Panc1 (cell line): ENCODE measurements at places on chromosomes 5 and 9. TPM values are rescaled to one million over a fixed set of nuclear protein-coding genes. Genes with fewer than 3 reads are reported as not detected.

The ADAMTSL2 gene
- total RNA-seq = 0.10 TPM

The CARD9 gene
- 1.7 TPM for total RNA-seq

The GDA gene
- total RNA-seq = 5.0 TPM

The NTNG2 gene
- total RNA-seq = 5.1 TPM

The GABRA6 gene
- total RNA-seq = not detected

The AGXT2 gene
- not detected for total RNA-seq

The ELOVL7 gene
- 2.9 TPM for total RNA-seq

The PCDHGC5 gene
- 0.36 TPM for total RNA-seq

The IL3 gene
- total RNA-seq = not detected

The GIN1 gene
- 4.5 TPM for total RNA-seq

The GARIN3 gene
- total RNA-seq = not detected

The C5orf52 gene
- total RNA-seq = not detected

GRCh38 chr5:160382346-160382745 lies 11.9 kb upstream of the C1QTNF2 start:
- H3K36me3 ChIP-seq = no peaks in the 10 kb centered on the region
- no peak overlapping the region for H3K27ac ChIP-seq
- H3K27me3 ChIP-seq = peaks cover 10% of the 10 kb centered on the region
- no peak overlapping the region for H3K4me3 ChIP-seq
- no peaks in the 10 kb centered on the region for H3K4me1 ChIP-seq

DNA sequence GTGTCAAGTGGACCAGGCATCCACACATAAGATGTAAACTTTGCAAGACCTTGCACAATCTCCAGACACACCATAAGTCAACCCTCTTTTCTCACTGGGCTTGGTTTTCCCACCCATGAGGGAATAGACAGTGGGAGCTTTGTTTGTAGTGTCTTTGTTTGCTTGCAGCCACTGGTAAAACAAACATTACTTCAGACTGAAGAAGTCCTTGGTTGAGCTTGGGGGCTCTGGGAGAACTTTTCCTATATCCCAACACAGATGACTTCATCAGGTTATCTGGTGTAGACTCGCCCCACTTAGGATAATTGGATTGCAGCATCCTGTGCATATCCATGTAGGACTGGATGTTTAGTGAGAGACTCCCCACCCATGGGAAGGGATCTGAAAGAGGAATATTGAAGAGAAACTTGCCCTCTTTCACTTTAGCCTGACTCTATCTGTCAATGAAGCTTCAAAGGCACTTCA lies 11.5 kb upstream of the ADGRV1 start:
- H3K27ac ChIP-seq = no peak overlapping the region
- no peaks in the 10 kb centered on the region for H3K36me3 ChIP-seq
- peaks cover 28% of the 10 kb centered on the region for H3K27me3 ChIP-seq
- no peaks in the 10 kb centered on the region for H3K4me1 ChIP-seq
- DNase-seq = no peak

GRCh38 chr5:93717162-93717561 lies 24.2 kb downstream of the POU5F2 start:
- H3K27me3 ChIP-seq = no peaks in the 10 kb centered on the region
- H3K4me1 ChIP-seq = no peaks in the 10 kb centered on the region
- H3K27ac ChIP-seq = no peak overlapping the region
- no peak overlapping the region for H3K4me3 ChIP-seq

- H3K4me1 ChIP-seq = no peaks in the 10 kb centered on the region
- no peaks in the 10 kb centered on the region for H3K27me3 ChIP-seq
- no peak overlapping the region for H3K4me3 ChIP-seq
- no peak for DNase-seq
- H3K36me3 ChIP-seq = no peaks in the 10 kb centered on the region
- no peak overlapping the region for H3K27ac ChIP-seq
These were observed 496.7 kb downstream of the ENC1 start for GRCh38 chr5:74143721-74144330.

DNA sequence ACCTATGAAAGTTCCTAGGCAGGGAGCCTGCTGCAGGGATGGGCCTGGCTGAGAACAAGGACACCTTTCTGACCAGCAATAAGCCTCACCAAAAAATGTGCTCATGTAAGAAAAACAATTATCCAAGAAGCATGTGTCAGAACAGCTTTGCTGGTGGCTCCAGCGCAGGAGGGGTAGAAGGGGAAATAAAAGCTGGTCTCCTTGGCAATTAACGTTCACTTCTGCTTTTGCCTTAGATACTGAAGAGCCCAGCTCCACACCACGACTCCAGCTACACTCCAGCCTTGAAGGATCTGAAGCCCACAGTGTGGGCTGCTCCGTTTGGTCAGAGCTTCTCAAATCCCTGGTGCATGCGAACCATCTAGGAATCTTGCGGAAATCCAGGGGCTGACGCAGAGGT lies 107.6 kb upstream of the PHYKPL start:
- no peak overlapping the region for H3K27ac ChIP-seq
- no peaks in the 10 kb centered on the region for H3K36me3 ChIP-seq
- H3K27me3 ChIP-seq = peaks cover 4% of the 10 kb centered on the region
- H3K4me1 ChIP-seq = no peaks in the 10 kb centered on the region
- DNase-seq = no peak

DNA sequence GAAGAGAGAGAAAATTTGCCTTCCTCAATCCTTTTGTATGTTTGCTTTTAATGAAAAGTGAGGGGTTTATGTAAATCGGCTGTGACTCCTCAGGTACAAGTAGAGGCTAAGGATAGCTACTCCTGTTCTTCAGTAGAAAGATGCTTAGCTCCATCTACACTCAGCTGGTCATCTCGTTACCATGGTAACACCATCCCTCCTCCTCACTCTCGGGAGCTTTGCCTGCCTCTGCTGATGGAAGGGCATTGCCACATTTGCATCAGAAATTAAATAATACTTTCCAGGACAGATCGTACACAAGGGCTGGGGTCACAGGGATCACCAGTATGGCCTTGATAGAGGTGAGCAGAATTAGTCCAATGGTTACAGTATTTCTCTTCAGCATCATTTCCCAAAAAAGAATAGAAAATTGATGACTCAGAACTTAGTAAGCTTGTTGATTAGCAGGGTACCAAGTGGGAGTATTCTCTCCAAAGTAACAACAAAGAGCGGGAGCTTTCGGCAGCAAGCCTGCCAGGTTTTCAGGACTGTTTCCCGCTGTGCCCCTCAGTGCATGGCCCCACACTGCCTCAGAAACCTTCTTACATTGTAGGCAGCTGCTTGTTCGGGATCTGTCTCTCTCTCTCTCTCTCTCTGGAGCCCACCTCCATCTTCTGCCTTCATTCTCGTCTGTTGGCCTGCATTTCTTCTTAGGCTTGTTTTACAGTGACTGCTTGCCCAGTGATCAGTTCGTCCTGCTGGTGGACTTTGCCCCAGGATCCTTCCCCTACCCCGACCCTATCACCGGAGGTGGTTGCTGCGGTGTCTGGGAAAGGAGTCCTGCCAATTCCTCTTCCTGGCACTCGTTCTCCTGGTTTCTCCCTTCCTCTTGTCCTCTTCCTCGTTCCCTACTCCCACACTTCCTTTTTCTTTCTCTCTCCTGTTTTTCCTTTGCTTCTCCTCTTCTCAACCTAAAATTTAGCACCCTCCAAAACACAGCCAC lies 51.9 kb upstream of the SNAPC3 start:
- no peak overlapping the region for H3K27ac ChIP-seq
- no peaks in the 10 kb centered on the region for H3K27me3 ChIP-seq
- DNase-seq = no peak
- no peaks in the 10 kb centered on the region for H3K4me1 ChIP-seq

DNA sequence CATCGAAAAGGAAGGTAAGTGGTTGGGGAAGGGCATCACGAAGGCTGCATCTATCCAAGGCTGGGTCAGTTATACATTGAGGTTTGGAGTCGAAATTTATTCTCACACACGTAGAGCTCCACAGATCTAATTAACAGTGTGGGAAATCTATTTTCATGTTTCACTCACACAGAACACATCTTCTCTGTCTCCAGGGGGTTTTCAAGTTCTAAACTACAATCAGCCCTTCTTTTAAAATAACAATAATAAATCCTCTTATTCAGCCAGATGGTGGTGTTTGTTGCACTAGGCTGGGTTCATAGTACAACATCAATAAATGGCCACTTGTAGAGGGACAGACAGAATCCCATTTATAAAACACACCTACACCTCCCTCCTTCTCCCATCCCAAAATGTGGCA lies 174.5 kb upstream of the KLF9 start:
- DNase-seq = no peak
- no peak overlapping the region for H3K27ac ChIP-seq
- H3K4me1 ChIP-seq = no peaks in the 10 kb centered on the region
- no peaks in the 10 kb centered on the region for H3K36me3 ChIP-seq

DNA sequence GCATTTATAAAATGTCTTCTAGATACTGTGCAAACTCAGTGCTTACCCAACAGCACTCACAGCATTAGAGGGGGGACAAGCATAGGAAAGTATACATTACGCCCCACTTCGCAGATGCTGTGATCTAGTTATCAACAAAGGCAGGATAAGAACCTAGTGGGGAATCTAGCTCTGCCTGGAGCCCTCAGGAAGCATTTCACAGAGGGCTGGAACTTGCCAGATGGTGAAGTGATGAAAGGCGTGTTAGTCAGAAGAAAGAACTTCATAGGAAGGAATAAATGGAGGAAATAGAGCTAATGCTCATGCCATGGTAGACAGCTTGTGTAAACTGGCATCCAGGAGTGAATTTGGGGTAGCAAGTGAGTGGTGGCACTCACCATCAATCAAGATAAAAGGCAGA lies 25.8 kb downstream of the DIRAS2 start:
- no peak for DNase-seq
- H3K4me3 ChIP-seq = no peak overlapping the region
- no peaks in the 10 kb centered on the region for H3K36me3 ChIP-seq
- H3K27me3 ChIP-seq = 0 out of 2 replicates have a peak, but pooled peaks cover 2% of the 10 kb centered on the region
- no peaks in the 10 kb centered on the region for H3K4me1 ChIP-seq
- H3K27ac ChIP-seq = no peak overlapping the region

GRCh38 chr5:40571729-40572128 lies 108.0 kb upstream of the PTGER4 start:
- no peaks in the 10 kb centered on the region for H3K36me3 ChIP-seq
- H3K4me1 ChIP-seq = no peaks in the 10 kb centered on the region
- no peaks in the 10 kb centered on the region for H3K27me3 ChIP-seq
- H3K27ac ChIP-seq = no peak overlapping the region
- no peak for DNase-seq

DNA sequence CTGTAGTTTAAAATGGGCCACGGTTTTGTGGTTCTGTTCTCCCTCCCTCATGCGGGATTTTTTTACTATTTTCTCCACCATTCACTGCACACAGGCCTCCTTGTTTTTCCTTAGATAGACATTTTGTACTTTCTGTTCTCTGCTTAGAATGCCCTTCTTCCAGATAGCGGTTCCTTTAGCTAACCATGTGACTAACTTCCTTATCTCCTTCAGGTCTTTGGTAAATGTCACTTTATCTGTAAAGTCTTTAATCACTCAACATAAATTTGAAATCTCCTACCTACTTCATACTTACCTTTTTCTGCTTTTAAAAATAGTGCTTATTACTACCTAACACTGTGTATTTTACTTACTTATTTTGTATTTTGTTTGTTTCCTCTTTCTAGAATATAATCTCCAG lies 15.0 kb downstream of the FER start:
- H3K36me3 ChIP-seq = no peaks in the 10 kb centered on the region
- H3K4me3 ChIP-seq = no peak overlapping the region
- no peak for DNase-seq

DNA sequence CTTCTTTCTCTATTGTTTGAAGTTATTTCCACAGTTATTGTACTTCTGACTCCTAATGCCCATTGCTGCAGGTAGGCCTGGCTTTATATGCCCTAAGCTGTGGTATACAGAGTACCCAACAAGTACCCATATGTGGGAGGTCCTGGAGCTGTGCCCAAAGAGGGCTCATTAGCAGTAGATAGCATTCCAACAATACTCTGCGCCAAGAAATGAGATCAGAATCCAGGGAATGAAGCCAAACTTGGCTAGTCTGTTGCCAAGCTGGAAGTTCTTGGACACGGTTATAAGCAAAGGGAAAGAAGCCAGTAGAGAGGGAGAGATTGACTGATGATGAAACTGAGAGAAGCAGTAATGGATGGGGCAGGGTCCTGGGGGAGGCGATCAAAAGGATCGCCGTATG lies 29.7 kb upstream of the FAM169A start:
- DNase-seq = no peak
- H3K36me3 ChIP-seq = no peaks in the 10 kb centered on the region
- H3K27me3 ChIP-seq = no peaks in the 10 kb centered on the region

DNA sequence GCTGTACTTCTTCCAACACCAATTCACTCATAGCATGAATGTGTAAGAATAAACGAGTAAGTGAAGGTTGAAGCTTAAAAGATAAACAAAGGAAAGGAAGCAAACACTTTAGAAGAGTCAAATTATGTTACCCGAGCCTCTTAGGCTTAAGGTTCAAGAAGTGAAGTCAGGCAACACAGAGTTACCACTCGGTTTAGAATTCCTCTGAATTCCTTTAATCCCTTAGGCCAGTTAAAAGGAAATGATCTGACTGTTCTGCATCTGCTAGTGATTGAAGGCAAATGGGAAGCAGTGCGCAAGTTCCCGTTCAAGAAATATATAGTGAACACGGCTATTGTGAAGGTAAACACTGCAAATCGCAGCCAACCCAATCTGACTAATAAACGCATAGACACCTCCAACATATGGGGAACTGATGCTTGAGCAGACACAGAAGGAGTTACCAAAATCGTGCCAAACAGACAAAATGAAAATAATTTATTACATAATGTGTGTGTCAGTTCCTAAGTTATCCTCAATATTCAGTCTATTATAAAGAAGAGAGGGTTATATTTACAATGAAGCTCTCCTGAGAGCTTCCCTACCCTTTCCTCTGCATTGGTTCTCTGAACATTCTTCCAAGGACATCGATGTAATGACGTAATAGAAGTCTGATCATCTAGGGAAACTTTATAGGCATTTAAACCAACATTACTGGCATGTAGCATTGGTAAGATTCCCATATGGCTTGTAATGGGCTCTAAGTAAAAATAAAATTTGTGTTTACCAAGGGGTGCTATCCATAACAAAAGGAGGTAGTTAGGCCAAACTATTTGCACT lies 837.1 kb upstream of the ZNF608 start:
- no peak for DNase-seq
- peak overlapping the region; percentile 48; the same call in 1 of the 2 replicates for H3K27ac ChIP-seq
- H3K4me1 ChIP-seq = no peaks in the 10 kb centered on the region
- H3K4me3 ChIP-seq = no peak overlapping the region
- no peaks in the 10 kb centered on the region for H3K36me3 ChIP-seq
- H3K27me3 ChIP-seq = no peaks in the 10 kb centered on the region

GRCh38 chr9:370086-370485 lies 155.4 kb downstream of the DOCK8 start:
- DNase-seq = no peak
- no peak overlapping the region for H3K4me3 ChIP-seq
- H3K27ac ChIP-seq = no peak overlapping the region
- no peaks in the 10 kb centered on the region for H3K36me3 ChIP-seq
- no peaks in the 10 kb centered on the region for H3K4me1 ChIP-seq

DNA sequence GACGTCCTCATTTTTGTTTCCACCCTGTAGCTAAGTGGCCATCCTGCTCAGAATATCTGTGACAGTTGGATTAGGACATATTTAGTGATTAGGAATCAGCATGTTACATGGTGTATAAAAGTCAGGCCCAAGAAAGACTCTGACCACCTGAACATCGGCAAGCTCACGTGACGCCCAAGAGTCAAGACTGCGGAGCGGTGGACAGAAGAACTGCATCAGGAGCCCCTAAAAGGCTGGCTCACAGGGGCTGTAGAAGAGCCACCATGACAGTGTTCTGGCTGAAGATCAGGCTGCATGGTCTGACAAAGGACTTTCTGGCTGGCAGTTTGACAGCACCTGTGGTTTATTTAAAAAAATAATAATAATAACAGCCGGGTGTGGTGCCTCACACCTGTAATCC lies 185.3 kb downstream of the AUH start:
- no peaks in the 10 kb centered on the region for H3K27me3 ChIP-seq
- no peak for DNase-seq
- no peak overlapping the region for H3K27ac ChIP-seq
- no peak overlapping the region for H3K4me3 ChIP-seq
- no peaks in the 10 kb centered on the region for H3K4me1 ChIP-seq
- no peaks in the 10 kb centered on the region for H3K36me3 ChIP-seq
